Activated CD4-positive, alpha-beta T cell treated with anti-CD3 and anti-CD28 coated beads for 1 hour (primary cell): ENCODE measurements at places on chromosomes 6 and 20.

DNA sequence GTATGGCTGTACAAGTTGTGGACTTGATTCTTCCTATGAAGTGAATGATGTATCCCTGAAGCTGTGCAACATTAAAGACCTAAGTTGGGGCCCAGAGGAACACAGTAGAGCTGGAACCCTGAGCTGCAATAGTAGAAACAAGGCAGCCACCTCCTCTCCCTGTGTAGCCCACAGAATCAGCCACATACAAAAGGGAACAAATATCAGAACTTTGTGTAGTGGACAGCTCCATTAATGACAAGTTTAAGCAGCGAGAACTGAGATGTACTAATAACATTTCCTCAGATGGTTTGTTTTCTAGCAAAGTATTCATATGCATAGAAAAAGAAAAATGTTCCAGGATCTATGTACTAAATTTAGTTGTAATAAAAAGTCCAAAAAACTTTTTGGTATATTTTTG lies 19.2 kb downstream of the PHACTR1 start:
- DNase-seq = no peak

DNA sequence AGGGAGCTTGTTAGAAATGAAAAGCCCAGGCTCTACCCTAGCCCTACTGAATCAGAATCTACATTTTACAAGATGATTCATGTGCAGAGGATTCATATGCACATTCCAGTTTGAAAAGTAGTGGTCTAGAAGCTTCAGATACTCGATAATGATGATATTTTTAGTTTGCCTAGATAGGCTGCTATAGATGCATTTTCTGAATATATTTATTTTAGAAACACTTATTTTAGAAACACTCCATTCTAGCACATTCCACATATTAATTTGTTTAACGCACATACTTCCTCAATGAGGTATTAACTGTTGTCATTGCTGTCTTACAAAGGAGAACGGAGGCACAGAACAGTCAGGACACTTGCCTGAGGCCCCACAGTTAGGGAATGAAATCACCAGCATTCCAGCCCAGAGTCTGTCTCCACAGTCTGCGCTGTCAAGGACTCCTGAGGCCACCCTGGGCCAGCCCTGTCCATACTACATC lies 64.4 kb downstream of the SNAP25 start:
- no peak for DNase-seq

DNA sequence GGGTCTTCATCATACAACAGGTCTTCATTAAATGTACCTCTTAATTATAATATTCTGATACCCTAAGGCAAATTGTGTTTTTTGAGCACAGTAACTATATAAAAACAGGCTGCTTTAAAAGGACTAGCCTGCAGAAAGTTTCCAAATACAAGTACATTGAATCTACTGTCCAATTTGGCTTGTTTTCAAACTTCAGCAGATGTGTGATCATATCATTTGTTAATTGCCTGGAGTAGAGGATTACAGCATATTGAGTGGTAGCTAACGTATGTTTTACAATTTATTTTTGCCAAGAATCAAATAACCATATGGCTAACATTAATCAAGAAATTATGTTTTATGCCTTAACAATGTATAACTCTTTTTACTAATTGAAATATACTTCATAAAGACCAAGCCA lies 12.6 kb downstream of the TINAG start:
- DNase-seq = no peak

- DNase-seq = no peak
Observed at GRCh38 chr6:139257821-139258398, 33.9 kb downstream of the TXLNB start.

DNA sequence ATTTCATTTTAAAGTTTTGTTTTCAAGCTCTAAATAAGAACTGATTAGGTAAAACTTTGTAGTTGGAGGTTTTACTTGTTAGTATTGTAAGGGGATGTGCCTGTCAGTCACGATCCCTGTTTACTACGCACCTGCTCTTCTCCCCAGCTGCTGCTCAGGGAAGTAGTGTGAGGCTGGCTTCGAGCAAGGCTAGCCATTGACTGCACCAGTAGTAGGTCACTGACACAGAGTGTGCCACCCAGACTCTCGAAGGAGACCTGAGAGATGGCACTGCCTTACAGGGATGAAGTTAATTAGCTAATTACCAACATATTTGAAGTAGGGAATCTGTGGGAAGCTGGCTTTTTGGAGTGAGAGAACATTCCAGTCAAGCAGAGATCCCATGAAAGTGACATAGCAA lies 89.2 kb downstream of the DNAH8 start:
- DNase-seq = no peak

GRCh38 chr20:2387180-2387577 lies 6.5 kb downstream of the TGM6 start:
- no peak for DNase-seq

GRCh38 chr6:136751522-136751956 lies 40.7 kb downstream of the MAP3K5 start:
- DNase-seq = no peak

- no peak for DNase-seq
Observed at GRCh38 chr6:72522735-72523141, 99.1 kb upstream of the KCNQ5 start.

GRCh38 chr6:356828-357251 lies 34.7 kb upstream of the IRF4 start:
- DNase-seq = no peak

GRCh38 chr6:39432330-39433025 lies 110.0 kb upstream of the KCNK16 start:
- DNase-seq = no peak

DNA sequence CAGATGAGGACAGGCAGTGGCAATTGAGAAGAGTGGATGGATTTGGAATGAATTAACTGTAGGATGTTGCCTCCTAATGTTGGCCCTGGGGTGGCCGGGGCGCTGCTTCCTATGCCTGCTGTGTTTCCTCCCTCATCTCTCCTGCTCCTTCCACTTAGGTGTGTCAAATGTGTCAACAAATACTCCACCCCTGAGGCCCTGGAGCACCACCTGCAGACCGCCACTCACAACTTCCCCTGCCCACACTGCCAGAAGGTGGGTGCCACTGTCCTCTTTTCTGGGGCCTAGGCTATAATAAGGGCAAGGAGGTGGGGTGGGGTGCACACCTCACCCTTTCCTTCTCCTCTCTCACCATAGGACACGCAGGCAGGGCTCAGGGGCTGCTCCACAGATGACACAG lies 30.0 kb upstream of the CHMP4B start:
- no peak for DNase-seq

DNA sequence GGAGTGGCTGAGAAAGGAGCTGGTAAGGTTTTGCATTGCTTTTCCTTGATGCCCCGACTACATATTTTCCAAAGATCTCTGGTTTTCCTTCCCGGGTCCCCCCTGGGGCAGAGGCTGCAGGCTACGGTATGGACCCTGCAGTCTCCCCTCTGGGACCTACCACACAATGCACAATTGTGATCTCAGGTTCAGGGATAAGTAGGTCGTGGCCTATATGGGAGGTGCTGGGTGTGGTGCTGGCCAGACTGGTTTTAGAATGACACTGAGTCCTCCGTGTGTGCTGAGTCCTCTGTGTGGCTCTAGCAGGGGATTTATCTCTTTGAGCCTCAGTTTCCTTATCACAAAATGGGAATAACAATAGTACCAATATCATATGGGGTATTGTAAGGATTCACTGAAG lies 376 bp downstream of the C20orf202 start:
- no peak for DNase-seq

- DNase-seq = no peak
Observed at GRCh38 chr6:50213146-50213545, 163.4 kb upstream of the DEFB112 start.

DNA sequence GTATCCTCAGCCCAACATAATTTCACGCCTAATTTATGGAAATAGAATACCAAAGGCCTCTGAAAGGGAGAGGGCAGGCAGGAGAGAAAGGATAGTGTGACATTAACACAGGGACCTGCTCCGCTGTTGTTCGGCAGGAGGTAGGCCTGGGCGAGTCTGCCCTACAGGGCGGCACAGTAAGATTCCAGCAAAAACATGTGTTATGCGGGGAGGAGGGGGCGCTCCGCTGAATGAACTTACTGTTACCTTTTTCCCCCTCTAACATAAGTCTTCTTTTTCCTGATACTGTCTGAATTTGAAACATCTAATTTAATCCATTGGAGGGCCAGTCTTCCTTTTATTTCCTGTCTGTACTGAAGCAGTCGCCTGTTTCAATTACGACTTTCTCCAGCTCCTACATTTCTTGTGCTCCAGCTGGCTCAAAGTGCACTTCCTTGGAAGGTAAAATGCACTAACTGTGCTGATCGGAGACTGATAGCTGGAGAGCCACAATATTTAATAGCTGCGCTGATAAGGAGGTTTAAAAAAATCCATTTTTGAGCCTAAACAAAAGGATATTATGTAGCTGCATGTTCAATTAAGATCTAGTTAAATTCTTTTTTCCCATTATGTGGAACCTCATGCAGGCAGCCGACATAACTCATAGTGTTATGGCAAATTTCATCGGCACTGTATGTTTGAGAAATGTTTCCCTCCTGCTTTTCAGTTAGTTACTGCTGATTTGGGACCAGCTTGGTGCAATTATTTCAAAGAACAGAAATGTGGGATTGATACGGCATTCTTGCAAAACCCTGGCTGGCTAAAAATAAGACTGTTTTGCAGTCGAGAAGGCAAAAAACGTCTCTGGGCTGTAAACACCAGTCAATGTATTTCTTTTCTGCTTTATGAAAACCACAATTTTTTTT lies 193.0 kb downstream of the FOXC1 start:
- no peak for DNase-seq

GRCh38 chr6:119952696-119953095 lies 603.1 kb upstream of the MAN1A1 start:
- no peak for DNase-seq

DNA sequence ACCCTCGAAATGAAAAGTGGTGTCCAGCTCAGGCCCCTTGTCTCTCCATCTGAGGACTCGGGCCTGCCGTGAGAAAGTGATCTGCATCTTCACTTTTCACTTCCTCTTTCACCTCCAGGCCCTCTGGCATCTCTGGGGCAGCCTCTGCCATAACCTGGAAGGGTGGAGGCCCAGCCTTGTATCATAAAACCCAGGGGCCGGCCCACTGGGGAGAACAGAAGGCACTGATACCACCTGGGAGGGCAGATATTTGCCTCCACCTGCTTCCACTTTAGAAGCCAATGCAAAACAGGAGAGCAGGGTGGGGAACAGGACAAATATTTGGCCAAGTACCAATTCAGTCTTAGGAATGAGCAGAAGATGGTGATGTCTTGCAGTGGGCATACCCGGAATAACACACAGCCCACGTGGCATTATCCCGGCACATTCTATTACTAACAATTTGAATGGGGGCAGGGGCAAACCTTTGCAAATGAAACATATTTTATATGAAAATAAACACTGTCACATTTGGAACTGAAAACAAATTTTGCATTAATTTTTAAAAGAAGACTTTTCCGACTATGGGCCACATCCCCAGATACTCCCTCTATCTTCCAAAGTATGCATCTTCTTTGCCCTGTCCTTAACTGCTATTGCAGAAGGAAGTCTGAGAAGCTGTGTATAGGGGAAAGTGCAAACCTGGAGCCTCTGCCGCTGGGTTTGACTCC lies 69.2 kb upstream of the TBC1D7 start:
- DNase-seq = no peak

DNA sequence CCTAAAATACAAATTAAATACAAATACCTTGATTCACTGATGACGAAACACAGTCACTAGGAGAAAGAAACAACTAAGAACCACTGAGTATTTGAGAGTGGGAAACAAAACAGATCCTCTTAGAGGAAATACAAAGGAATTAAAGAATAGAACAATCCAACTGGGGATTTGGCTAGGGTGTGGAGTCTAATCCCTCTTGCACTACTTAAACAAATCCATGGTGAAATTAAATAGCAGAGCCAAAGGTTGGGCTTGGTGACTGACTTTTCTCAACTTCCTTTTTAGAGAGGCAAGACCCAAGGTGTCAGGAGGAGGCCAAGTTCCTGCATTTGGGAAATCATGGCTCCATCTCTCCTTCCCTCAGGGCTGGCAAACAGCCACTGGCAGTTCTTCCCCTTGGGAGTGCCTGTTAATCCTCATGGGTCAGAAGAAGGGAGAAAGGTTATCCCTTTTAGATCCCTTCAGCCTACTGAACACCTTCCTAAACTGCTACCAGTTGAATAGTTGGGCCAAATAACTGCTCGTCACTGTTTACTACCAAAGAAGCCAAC lies 101.2 kb upstream of the TRAF3IP2 start:
- DNase-seq = no peak

DNA sequence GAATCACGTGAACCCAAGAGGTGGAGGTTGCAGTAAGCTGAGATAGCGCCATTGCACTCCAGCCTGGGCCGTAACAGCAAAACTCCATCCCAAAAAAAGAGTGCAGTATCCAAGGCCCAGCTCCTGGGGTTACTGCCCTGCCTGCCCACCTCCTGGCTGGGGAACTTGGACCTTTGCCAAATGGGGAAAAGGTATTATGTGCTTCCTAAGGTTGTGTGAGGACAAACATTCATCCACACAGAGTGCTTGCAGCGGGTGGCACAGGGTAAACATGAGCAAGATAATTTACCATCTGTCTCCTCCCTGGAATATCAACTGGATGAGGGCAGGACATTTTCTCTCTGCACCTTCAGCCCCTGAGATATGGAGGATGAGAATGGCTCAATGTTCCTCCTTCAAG lies 94.9 kb upstream of the POPDC3 start:
- DNase-seq = no peak

GRCh38 chr6:138480279-138480949 lies 18.9 kb downstream of the NHSL1 start:
- no peak for DNase-seq

DNA sequence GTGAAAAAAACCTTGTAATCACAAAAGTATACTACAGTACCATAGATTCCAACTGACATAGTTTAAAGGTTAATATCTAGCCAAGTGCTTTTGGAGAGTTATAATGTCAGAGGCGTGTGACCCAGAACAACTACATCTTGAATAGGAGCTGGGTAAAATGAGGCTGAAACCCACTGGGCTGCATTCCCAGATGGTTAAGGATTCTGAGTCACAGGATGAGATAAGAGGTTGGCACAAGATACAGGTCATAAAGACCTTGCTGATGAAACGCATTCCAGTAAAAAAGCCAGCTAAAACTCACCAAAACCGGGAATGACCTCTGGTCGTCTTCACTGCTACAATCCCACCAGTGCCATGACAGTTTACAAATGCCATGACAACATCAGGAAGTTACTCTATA lies 22.4 kb upstream of the KIAA0408 start:
- no peak for DNase-seq

- no peak for DNase-seq
Observed at GRCh38 chr6:2441601-2442475, 196.4 kb upstream of the GMDS start.

DNA sequence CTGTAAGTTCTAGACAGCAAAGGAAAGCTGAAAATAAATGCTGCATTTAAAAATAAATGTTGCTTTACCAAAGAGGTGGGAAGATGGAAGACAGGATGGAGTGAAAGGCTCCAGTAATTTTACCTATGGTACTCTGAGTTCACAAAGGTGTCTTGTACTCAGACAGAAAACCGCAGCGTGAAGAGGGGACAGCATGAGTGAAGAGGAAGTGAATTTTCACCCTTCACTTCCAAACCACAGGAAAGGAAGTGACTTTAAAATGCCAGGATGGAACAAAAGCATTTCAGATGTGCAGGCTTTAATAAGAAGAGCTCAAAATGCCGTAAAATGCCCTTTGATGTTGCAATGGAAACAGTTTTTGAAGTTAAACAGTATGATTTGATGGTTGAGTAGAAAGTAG lies 91.2 kb upstream of the TINAG start:
- DNase-seq = no peak

- DNase-seq = no peak
Observed at GRCh38 chr6:13467216-13467600, 20.2 kb downstream of the GFOD1 start.
